ENCODE measurements at places on chromosomes 12 and 14. TPM values are rescaled to one million over a fixed set of nuclear protein-coding genes. Genes with fewer than 3 reads are reported as not detected.
A peak's percentile ranks its signal among the peaks of the same experiment; 100 is the strongest.

DNA sequence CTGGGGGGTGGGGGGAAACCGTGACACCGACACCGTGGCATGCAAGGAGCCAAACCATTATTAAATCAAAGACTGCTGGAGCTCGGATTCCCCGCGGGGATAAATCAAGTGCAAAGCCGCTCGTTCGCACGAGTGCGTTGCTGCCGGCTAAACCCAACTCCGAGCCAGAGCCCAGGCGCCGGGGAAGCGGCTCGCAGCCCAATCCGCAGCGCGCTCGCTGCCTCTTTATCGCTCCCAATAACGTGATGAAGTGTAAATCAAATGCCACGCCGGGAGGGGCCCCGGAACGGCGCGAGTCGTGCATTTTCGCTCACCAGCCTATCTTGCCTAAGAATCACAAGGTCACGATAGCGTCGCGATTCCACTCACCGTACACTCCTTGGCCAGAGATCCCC, 1.3 kb downstream of the MDGA2 start:
- no peak for DNase-seq

- peak; percentile 87 for DNase-seq
Observed at GRCh38 chr14:90495357-90496276, 98.8 kb downstream of the CALM1 start.

GRCh38 chr12:42705863-42706262, 116.3 kb upstream of the PRICKLE1 start:
- peak; percentile 47 for DNase-seq

- DNase-seq = peak; percentile 89
Observed at GRCh38 chr12:2853626-2854025, 3.2 kb downstream of the TEX52 start.

- no peak for DNase-seq
Observed at GRCh38 chr14:98714626-98715425, 557.2 kb downstream of the BCL11B start.

- no peak for DNase-seq
Observed at GRCh38 chr12:82479511-82479910, 121.2 kb downstream of the METTL25 start.

- peak; percentile 81 for DNase-seq
Observed at GRCh38 chr14:105075379-105076295, 10.4 kb upstream of the GPR132 start.

DNA sequence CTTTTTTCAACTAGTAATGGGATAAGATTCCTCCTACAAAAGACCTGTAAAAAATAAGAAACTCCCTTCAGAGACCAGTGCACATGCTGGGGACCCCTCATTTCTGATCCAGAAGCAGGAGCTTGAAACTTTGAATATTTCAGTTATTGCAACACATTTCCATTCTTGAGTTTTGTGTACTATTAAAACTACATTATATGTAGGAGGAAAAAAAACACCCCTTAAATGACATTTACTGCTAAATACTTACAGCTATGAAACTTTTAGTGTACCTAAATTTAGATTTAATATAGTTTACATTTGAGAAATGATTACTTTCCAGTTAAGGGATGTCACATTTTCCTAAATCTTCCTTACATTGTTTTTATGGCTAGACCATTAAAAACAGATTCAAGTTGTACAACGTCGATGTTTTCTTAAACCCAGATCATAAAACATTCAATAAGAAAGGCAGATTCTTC, 4.1 kb downstream of the LRIG3 start:
- no peak for DNase-seq

DNA sequence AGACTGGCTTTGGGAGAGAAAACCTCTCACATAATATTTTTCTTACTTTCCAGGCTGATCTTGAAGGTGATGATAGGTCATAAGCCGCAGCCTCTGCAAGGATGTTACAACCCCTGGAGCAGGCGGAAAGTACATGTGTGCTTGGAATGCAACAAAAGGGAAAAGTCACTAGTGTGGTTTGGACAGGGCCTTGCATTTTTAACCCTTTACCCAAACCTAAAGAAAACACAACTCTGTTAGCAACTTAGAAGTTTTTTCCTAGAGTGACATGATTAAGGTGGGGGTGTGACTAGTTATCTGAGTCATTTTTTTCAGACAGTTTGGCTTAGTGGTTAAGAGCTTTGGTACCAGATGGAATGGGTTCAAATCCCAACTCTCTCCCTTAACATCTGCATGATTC, 97.0 kb downstream of the TMEM30B start:
- no peak for DNase-seq

DNA sequence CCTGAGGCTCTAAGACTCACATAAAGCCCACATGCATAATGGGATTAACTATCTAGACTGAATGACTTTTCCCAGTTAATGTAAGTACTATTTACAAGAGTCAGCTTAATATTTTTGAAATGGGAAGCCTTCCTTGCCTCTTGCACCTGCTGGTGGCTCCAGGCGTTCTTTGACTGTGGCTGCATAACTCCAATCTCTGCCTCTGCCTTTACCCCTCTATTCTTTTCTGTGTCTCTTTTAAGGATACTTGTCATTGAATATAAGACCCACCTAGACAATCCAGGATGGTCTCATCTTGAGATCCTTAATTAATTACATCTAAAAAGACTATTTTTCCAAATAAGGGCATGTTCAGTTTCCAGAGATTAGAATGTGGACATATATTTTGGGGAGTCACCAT, 66.9 kb upstream of the PCED1B start:
- no peak for DNase-seq

- peak; percentile 68 for DNase-seq
Observed at GRCh38 chr14:100834794-100835547, 9.1 kb downstream of the MEG3 start.

DNA sequence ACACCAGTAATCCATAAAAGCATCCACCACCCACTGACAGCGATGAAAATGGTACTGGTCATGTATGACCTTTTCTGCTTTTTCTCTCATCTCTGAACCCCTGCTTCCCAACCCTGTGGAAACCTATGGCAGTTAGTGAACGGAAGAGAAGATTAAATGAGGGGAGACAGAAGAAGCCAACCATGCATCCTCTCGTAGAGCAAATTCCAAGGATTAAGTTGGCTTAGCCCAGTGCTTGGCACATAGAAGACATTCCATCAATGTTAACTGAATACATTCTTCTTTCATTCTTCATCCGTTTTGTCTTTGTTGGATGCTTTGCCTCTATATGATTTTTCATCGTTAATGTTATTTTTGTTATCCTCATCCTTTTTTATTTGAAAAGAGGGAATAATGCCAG, 339.7 kb upstream of the FLRT2 start:
- no peak for DNase-seq

GRCh38 chr12:57715786-57716185, 21.9 kb downstream of the OS9 start:
- no peak for DNase-seq

GRCh38 chr12:52455821-52456220, 3.9 kb upstream of the KRT6B start:
- DNase-seq = no peak

- peak; percentile 81 for DNase-seq
Observed at GRCh38 chr12:89461649-89462612, 62.7 kb downstream of the GALNT4 start.

- no peak for DNase-seq
Observed at GRCh38 chr12:125220404-125221273, 155.4 kb downstream of the AACS start.

GRCh38 chr14:56953884-56954283, 143.6 kb upstream of the OTX2 start:
- DNase-seq = peak; percentile 13

DNA sequence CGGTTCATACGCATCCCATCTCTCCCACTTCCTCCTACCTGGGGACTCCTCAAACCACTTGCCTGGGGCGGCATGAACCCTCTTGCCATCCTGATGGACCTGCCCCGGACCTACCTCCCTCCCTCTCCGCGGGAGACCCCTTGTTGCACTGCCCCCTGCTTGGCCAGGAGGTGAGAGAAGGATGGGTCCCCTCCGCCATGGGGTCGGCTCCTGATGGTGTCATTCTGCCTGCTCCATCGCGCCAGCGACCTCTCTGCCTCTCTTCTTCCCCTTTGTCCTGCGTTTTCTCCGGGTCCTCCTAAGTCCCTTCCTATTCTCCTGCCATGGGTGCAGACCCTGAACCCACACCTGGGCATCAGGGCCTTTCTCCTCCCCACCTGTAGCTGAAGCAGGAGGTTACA, 3.6 kb downstream of the WNT1 start:
- DNase-seq = no peak

DNA sequence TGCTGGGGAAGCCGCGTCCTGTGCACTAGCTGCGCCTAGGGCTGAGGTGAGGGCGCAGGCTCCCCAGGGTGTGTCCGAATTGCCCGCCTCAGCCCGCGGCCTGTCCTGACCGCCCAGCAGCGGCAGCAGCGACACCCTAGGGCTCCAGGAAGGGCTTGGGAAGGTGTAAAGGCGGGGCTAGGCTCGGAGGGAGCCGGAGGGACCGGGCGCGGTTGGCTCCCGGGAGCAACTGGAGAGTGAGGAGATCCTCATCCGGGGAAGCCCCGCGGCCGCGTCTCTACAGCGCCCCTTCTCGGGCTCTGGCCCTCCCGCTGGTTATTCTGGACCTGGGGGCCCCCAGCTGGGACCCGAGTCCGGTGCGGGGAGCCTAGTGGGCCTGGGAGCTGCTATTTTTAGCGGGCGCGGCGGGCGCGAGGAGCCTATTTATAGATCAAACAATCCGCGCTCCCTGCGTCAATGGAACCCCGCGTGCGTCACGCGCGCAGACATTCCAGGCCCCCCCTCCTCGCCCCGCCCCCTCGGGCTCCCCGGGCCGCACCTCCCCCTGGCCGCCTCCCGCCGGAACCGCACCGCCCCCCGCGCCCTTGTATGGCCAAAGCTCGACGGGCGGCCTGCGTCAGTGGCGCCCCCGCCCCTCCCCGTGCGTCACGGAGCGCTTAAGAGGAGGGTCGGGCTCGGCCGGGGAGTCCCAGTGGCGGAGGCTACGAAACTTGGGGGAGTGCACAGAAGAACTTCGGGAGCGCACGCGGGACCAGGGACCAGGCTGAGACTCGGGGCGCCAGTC, at the start of gene NR4A1:
TSS of gene NR4A1 (plus strand) at position 685 of the 784 bp plus-strand sequence. CDS start 2,887 bp downstream, outside the sequence.
- DNase-seq = peak; percentile 96

DNA sequence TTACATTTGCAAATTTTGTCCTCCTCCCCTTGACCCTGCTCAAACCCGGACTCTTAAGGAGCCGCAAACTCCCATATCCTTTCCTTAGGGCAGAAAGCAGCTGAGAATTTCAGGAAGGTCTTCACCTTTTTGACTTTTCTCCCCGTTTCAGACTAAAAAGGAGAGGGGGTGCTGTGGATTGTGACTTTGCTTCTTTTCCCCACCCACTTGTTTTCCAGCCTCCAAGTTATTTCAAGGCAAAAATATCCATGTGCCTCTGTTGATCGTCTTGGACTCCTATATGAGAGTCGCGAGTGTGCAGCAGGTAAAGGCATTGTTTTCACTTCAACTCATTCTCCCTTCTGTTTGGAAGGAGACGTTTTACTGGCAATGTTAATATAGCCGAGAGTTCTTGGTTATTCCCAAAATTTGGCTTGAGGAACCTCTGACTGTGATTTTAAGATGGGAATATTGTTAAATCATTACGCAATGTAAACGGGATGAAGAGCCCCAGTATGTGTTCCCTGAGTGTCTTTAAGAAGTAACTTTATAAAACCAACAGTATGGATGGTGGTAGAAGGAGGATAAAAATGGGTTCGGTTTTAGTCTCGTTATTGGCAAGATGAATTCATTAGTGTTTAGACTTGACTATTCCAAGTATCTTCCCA, 663 bp downstream of the LRRK2 start:
- DNase-seq = no peak

- DNase-seq = no peak
Observed at GRCh38 chr12:26701604-26702215, 131.3 kb downstream of the ITPR2 start.

DNA sequence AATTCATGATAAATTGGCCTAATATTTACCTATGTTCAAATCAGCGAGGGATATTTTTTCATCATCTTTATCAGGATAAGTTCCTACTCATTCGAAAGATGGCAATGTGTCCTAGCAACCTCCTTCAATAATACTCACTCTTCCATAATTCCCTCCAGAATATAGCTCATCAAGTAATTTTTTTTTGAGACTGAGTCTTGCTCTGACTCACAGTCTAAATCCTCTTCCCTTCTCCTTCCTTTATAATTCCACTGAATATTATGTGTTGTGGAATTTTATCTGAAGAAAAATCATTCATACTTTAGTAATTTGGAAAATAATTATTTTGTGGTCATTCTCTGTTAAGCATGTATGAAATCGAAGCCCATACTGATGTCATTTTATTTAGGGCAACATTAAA, 663.8 kb downstream of the FLRT2 start:
- DNase-seq = no peak

- DNase-seq = peak; percentile 64
Observed at GRCh38 chr12:65460063-65460462, 181.6 kb downstream of the MSRB3 start.

The SPIC gene
- polyA plus RNA-seq = not detected

The MYF5 gene
- not detected for polyA plus RNA-seq

The SERPINA4 gene
- 28.3 TPM for polyA plus RNA-seq

The SYCP3 gene
- polyA plus RNA-seq = 0.54 TPM

The TDRD9 gene
- 1.6 TPM for polyA plus RNA-seq

The NPFF gene
- 1.3 TPM for polyA plus RNA-seq

The CIROP gene
- polyA plus RNA-seq = not detected

The ASIC1 gene
- polyA plus RNA-seq = 0.99 TPM

The RAP1B gene
- polyA plus RNA-seq = 102 TPM
